ENCODE measurements at places on chromosomes 2 and 18.

GRCh38 chr2:32838418-32838817 lies 108.3 kb upstream of the LTBP1 start:
- DNase-seq, result no peak

DNA sequence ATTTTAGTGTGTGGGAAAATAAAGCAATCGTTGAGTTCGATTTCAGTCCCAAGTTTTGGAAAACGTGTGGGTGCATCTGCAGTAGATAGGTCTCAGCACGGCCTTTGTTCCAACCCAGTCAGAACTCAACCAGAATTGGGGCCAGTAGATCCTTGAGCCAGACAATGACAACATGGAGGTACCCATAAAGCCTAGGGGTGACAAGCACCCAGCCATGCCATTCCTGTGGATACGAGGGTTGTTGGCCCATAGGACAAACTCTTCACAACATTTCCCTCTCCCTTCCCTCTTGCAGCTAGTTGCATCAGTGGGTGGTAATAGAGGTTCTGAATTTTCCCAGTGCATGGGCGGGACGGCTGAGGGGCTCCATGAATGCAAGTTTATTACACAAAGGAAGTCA lies 60.1 kb downstream of the ST3GAL5 start:
- DNase-seq, result no peak

GRCh38 chr2:210715560-210716082 lies 159.2 kb downstream of the CPS1 start:
- DNase-seq, result no peak

GRCh38 chr18:13486686-13487085 lies 239.7 kb downstream of the FAM210A start:
- no peak for DNase-seq

GRCh38 chr2:100233061-100233460 lies 89.2 kb downstream of the LONRF2 start:
- no peak for DNase-seq

GRCh38 chr2:108074150-108074549 lies 87.8 kb downstream of the SLC5A7 start:
- DNase-seq, result no peak

GRCh38 chr2:222353993-222354392 lies 55.2 kb upstream of the PAX3 start:
- DNase-seq, result no peak

GRCh38 chr2:102159295-102159694 lies 16.7 kb downstream of the IL1R1 start:
- DNase-seq, result no peak

- no peak for DNase-seq
Measured at GRCh38 chr2:55771612-55772011, 78.0 kb upstream of the PNPT1 start.

DNA sequence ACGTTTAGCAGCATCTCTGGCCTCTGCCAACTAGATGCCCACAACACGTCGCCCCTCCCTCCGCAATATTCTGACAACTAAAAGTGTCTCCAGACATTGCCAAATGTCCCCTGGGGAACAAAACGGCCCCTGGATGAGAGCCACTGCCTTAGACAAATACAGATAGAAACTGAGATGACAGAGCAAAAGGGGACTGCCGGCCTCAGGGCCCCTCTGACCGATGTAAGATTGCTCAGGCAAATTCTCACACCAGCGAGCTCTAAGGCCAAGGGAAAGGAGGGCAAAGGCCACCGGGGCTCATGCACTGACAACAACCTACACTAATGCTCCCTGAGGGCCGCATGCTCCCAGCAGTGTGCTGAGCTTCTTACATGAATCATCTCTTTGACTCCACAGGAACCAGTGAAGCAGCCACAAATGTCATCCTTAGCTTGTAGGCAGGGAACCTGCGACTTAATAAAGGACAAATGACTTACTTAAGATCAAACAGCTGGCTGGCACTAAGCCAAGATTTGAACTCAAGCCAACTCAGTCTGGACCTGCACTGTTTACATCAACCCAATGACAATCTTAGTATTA lies 228.5 kb downstream of the TTC32 start:
- DNase-seq, result no peak

DNA sequence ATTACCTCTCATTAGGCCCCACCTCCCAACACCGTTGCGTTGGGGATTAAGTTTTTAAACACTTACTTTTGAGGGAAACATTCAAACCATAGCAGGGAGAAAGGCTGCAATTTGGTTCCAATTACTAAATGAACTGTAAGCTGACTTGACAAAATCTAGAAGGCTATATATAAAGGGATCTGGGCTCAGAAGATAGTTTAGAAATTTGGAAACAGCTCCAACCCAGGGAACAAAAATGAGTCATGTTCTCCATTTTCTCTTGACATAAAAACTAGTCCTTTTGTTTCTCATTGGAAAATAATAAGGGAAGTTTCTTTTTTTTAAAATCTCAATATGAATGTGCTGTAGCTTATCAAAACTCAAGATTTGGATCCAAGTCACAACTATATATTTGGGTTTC lies 17.5 kb downstream of the MOGAT1 start:
- no peak for DNase-seq

GRCh38 chr18:28175150-28175929 lies 1.6 kb downstream of the CDH2 start:
- DNase-seq, result no peak

DNA sequence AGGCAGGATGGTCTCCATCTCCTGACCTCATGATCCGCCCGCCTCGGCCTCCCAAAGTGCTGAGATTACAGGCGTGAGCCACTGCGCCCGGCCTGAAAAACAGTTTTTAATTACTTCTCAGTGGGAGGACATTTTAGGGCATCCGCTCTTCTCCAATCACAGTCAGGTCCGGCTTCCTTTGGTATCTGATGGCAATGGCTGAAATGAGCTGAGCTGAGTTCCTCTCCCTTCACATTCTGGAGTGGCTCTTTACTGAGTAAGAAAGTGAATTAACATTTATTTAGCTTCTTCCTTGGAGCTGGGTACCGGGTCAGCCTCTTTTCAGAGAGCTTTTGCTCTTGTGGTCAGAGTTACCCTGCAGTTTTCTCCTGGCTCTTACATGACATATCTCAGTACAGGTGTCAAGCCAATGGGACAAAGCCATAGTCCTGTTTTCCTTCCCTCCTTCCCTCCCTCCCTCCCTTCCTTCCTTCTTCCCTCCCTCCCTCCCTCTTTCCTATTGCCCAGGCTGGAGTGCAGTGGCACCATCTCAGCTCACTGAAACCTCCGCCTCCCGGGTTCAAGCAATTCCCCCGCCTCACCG lies 1.1 kb upstream of the TTC27 start:
- no peak for DNase-seq

GRCh38 chr2:18413676-18414396 lies 146.6 kb downstream of the RDH14 start:
- DNase-seq, result no peak

DNA sequence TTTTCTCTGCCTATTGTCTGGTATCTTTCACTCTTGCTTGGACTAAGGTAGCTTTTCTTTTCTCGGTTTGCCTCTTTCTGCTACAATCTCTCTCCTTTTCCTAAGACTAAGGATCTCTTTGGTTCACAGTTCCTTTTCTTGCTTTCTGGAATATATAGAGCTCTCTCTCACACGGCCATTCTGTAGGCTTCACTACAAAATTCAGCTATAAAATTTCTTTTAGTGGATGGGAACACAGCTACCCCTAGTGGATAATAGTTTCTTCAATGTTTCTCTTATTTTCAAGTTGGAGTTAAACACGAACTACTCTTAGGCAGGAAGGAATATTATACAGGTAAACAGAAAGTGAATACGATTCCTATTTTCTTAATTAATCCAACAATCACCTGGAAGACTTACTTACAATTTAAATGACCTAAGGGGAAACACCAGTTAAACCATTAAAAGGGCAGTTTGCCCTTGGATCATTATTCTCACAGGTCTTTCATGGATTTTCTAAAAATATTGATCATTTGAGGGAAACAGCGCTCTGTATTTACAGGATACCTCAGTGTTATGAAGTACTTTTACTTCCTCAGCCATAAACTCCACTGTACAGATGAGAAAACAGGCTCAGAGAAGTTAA lies 140.5 kb downstream of the LRP2 start:
- no peak for DNase-seq

- no peak for DNase-seq
Measured at GRCh38 chr2:219159771-219160185, 837 bp downstream of the NHEJ1 start.

GRCh38 chr18:28995319-28995718 lies 818.4 kb upstream of the CDH2 start:
- no peak for DNase-seq

GRCh38 chr18:14098428-14098827 lies 33.8 kb downstream of the ZNF519 start:
- no peak for DNase-seq

DNA sequence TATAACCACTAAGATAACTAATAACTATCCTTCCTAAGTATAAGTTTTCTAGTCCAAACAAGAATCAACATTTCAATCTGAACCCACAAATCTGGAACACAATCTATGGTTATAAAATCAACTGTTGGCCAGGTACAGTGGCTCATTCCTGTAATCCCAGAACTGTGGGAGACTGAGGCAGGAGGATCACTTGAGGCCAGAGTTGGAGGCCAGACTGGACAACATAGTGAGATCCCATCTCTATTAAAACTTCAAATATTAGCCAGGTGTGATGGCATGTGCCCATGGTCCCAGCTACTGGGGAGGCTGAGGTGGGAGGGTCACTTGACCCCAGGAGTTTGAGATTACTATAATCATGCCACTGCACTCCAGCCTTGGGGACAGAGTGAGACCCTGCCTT lies 11.2 kb downstream of the MRPS5 start:
- no peak for DNase-seq

- DNase-seq, result no peak
Measured at GRCh38 chr2:237025090-237025865, 60.4 kb upstream of the COPS8 start.

GRCh38 chr2:203105996-203106395 lies 91.3 kb downstream of the NBEAL1 start:
- DNase-seq, result no peak

DNA sequence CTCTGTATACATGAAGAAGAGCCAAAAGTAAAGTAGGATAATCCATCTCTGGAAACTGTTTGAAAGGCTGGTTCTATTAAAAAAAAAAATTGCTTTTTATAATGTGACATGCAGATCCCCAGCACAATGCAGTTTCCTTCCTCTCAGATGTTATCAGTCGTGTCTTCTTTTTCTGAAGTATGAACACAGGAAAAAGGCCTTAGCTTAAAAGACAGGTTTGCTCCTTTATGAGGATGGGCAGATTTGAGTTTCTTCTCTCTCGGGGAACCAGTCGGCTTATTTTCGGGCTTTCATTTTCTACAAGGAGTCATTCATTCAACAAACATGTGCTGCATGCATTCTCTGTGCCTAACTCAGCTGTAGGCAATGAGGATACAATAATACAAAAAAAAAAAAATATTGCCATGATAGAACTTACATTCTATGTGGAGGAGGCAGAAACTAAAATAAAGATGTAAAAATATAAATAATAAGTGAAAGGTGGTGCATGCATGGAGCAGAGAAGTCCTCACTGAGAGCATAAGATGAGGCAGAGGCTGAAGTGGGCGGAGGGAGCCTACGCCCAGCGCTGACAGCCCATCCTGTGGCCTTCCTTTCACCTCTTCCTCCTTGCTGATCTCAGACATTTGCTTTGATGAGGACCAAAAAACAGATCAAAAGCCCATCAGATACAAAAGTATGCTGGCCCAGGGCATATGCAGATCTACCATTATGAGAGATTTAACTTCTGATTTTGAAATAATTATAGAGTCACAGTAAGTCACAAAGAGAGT lies at the start of gene CD226:
CD226 (minus strand) TSS at position 513 of the 773 bp plus-strand sequence; CDS start at position 46, 467 bp downstream.
- no peak for DNase-seq

DNA sequence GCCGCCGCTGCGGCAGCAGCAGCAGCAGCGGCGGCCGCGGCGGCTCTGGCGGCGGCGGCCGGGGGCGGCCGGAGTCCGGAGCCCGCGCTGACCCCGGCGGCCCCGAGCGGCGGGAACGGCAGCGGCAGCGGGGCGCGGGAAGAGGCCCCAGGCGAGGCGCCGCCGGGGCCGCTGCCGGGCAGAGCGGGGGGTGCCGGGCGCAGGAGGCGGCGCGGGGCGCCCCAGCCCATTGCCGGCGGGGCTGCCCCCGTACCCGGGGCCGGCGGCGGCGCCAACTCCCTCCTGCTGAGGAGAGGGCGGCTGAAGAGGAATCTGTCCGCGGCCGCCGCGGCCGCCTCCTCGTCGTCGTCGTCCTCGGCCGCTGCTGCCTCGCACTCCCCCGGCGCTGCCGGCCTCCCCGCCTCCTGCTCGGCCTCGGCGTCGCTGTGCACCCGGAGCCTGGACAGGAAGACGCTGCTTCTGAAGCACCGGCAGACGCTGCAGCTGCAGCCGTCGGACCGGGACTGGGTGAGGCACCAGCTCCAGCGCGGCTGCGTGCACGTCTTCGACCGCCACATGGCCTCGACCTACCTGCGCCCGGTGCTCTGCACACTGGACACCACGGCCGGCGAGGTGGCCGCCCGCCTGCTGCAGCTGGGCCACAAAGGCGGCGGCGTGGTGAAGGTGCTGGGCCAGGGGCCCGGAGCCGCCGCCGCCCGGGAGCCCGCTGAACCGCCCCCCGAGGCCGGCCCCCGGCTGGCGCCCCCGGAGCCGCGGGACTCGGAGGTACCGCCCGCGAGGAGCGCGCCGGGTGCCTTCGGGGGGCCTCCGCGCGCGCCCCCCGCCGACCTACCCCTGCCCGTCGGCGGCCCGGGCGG lies 646 bp downstream of the PHLPP1 start:
- no peak for DNase-seq

DNA sequence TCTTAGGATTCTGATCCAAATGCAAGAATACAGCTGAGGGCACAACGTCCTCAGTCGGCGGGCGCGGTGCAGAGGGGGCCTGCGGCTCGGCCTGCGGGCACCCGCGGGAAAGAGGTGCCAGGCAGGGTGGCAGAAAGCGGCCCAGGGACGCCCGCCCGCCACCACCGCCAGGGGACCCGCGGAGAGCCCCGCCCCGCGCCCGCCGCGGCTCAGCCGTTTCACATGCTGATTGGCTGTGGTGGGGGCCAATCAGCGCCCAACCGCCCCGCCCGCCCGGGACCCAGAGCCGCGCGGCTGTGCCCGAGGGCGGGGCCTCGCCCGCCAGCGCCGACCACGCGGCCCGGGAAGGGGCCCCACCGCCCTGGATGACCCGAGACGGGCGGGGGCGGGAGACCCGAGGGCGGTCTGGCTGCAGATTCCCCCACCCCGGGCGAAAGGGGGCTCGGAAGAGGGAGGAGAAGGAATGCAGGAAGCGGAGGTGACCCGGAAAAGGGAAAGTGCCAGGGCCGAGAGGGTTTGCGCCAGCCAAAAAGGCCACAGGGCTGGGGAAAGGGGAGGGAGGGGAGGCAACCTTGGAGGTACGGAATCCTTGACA lies 8.0 kb downstream of the IRS1 start:
- DNase-seq, result peak; percentile 79

DNA sequence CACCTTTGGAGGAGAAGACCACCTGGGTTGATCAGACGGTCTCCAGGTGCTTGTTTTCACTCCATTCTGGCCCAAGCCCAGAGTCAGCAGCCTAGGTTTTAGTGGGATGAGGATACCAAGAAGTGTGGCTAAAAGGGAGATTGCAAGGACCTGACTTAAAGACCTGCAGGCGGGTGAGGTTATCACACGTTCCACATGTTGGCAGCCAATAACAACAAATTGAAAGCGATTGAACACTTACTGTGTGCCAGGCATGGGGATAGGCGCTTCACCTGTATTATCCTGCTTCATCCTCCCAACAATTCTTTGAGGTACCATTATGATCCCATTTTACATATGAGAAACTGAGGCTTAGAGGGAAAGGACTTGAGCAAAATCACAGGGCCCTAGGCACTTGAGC lies 5.0 kb downstream of the ARL4C start:
- no peak for DNase-seq

All from stimulated activated CD8-positive, alpha-beta memory T cell treated with anti-CD3 and anti-CD28 coated beads, Interleukin-4, amount 100 ng/mL, for 4 hours (primary cell).